ENCODE measurements at places on chromosomes 13 and 19.
A peak's percentile ranks its signal among the peaks of the same experiment; 100 is the strongest.

- no peak for DNase-seq
Measured at GRCh38 chr19:45494261-45494916, 2.5 kb downstream of the RTN2 start.

DNA sequence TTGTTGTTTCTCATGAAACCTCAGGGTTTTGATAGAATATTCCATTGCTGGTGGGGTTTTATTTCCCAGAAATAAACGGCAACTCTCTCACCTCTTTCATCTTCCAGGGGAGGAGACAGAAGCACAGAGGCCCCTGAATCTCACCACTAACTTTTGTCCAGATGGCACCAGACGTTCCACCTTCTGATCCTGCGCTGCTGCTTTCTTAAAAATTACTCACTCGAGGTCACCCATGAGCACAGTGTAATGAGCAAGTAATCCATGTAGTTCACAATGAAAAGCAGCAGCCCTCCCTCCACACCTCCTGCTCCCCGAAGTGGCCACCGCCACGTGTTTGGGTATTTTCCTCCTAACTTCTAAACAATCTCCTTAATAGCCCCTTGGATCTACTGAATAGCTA is 51.3 kb downstream of the TEX29 start:
- DNase-seq: peak; percentile 44

- DNase-seq: no peak
Measured at GRCh38 chr19:6743066-6743465, 3.6 kb downstream of the TRIP10 start.

GRCh38 chr19:18594096-18594823 is 5.7 kb downstream of the REX1BD start:
- DNase-seq: peak; percentile 55

- DNase-seq: no peak
Measured at GRCh38 chr19:19033176-19033425, 216 bp downstream of the SUGP2 start.

GRCh38 chr13:41809962-41810361 is 150.9 kb downstream of the VWA8 start:
- DNase-seq: no peak

DNA sequence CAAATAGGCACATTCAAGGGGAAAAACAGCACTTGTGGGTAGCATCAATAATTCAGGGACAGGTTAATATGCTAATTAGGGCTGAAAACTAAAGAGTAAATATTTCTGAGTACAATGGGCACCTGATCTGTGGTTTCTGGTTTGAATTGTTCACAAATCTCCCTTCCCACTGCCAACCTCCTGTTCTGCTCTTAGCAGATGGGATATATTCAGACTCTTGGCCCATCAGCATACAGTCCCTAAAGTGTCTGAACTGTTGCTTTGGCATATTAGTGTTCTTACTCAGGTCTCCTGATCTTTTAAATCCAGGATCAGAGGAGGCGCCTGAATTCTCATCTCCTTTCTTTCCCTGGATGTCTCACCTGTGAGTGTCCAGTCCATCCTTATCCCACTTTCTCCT is 8.2 kb upstream of the LRCH1 start:
- DNase-seq: no peak

- DNase-seq: no peak
Measured at GRCh38 chr13:52751196-52751595, 11.6 kb upstream of the CNMD start.

GRCh38 chr13:98537306-98537705 is 39.6 kb downstream of the STK24 start:
- no peak for DNase-seq

DNA sequence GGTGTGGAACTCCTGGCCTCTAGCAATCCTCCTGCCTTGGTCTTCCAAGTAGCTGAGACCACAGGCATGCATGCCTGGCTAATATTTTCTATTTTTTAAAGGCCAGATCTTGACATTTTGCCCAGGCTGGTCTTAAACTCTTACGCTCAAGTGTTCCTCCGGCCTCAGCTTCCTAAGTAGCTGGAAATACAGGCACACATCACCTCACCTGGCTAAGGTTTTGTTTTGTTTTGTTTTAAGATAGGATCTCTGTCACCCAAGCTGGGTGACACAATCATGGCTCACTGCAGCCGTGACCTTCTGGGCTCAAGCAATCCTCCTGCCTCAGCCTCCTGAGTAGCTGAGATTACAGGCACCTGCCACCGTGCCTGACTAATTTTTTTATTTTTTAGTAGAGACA is 5.5 kb upstream of the RLN3 start:
- no peak for DNase-seq

GRCh38 chr19:19636573-19637185 is 6.8 kb downstream of the GMIP start:
- no peak for DNase-seq

DNA sequence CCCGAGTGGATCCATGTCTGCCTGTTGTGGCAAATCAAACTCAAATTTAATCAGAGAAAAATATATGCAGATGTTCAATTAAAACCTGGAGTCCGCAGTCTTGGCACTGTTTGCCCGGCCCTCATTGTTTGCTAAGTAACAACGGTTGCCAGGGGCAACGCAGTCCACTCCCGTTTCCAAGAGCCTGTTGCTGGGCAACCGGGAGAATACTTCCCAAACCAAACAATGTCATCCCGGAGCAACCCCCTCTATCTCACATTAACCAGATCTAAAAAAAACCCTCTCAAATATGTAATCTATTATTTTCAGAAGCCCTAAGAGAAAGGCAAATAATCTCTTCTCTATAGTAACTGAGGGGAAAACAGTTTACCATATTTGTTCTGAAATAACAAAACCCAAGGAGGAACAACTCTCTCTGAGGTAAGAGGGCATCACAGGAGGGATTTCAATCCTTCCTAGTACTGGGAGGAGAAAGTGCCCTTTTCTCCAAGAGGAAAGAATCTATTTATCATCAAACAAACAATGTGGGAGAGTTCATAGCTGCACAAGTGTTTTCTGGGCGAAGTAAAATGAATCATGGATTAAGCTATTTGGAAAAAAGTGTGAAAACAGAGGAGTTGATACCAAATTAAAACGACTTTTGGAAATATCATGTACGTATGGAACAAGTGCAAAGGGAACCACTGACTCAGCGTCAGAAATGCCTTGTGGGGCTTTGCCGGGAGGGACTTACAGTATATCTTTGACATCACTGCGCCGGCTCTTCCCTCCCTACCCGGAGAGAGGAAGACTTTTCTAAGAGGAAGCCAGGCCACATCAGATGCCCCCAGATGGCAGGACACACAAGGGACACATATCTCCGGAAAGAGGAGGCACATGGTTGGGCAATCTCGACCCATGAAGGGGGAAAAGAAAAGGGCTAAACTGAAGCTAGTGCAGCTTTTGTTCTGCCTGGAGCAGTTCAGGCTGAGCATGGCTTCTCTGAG is 43.3 kb downstream of the RFX2 start:
- DNase-seq: peak; percentile 75

DNA sequence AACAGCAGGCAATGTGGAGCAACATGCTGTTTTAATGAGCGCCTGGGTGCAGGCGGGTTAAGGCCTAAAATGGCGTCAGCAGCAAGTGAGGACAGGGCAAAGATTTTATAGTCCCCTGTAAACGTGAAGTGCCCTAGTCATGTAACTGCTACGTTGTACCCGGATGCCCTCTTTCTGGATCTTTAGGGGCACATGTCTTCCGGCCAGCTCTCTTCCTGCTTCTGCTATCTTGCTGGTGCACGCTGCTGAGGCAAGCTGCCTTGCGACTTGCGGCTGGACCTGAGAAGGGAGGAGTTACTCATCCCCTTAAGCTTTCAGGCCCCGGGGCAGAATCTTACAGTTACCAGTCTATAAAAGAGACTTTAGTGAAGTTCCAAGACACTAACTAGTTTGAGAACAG is 303.6 kb upstream of the DACH1 start:
- DNase-seq: no peak

- no peak for DNase-seq
Measured at GRCh38 chr13:107480130-107480529, 735.2 kb downstream of the LIG4 start.

- DNase-seq: no peak
Measured at GRCh38 chr13:41276824-41277223, 13.4 kb upstream of the MTRF1 start.

DNA sequence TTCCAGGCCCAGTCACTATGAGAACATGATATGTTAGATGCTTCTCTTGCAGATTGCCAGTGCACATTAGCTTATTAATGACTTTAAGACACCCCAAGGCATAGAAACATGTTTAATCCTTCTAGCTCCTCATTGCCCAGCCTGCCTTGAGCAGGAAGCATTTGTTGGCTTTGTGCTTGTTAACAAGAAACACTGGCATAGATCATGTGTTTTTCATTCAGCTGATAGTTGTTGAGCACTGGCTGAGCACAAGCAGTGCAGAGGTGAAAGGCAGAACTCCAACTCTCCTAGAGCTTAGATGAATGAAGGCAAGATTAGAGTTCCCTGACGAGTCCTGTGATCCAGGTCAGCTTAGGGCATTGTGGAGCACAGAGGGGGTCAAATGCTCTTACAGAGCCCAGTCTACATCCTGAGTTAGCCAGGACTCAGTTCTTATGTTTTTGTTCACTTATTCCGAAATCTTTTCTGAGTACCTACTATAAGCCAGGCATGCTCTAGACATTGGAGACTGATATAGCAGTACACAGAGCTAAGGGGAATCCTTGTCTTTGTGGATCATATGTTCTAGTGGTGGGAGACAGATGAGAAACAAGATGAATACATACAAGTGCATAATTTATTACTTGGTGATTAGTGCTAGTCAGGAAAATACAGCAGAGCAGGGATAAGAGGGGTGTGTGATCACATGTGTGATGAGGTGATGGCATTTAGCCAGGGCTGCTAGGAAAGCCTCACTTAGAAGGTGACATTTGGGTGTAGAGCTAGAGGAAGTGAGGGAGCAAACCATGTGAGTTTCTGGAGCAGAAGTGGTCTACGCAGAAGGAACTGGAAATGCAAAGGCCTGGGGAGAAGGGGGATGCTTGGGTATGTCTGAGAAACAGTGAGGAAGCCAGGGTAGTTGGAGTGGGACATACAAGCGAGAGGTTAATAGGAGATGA is 101.2 kb downstream of the WASF3 start:
- no peak for DNase-seq

- no peak for DNase-seq
Measured at GRCh38 chr13:110201114-110201513, 105.8 kb downstream of the COL4A1 start.

- no peak for DNase-seq
Measured at GRCh38 chr13:74444161-74444571, 310.0 kb upstream of the KLF12 start.

DNA sequence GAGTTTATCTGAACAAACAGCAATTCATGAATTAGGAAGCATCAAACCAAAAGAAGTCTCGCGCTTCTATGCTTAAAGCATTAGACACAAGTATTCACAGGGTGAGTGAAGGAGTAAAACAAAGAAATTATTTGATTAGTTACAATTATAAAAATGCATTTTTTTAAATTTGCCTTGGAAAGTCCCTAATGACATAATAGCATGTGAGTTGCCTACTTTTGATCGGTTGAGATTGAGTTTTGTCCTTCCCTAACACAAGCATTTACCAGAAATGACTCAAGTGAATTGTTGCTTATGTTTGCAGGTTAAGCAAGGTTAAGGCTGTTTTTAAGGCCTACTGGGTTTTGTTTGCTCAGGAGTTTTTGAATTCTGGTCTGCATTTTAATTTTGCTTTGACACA is 389 bp upstream of the ZNF649 start:
- DNase-seq: no peak

DNA sequence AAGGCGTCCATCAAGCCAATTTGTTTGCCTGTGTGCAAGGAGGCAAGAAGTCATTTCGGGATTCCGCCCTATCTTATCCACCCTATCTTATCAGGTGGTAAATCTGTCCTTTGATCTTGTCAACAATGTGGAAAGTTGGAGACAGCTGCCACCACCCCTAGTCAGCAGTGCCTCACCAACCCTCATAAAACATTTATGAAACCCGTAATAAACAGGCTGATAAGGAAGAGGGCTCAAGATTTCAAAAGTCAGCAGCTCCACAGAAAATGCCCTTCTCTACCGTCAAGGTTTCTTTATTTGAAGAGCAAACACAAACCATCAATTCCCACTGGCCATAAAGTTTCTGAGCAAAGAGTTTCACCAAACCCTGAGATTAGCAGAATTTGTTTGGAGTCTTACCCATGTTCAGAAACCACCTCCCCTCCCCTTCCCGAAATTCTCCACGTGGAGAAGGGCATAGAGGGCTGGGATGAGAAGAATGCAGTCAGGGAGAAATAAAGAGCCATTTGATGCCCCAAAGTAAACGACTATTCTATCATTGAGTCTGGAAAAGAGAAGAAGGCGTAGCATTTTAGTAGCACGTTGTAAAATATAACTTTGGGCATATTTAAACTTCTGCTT is 196.0 kb upstream of the GPR12 start:
- DNase-seq: no peak

DNA sequence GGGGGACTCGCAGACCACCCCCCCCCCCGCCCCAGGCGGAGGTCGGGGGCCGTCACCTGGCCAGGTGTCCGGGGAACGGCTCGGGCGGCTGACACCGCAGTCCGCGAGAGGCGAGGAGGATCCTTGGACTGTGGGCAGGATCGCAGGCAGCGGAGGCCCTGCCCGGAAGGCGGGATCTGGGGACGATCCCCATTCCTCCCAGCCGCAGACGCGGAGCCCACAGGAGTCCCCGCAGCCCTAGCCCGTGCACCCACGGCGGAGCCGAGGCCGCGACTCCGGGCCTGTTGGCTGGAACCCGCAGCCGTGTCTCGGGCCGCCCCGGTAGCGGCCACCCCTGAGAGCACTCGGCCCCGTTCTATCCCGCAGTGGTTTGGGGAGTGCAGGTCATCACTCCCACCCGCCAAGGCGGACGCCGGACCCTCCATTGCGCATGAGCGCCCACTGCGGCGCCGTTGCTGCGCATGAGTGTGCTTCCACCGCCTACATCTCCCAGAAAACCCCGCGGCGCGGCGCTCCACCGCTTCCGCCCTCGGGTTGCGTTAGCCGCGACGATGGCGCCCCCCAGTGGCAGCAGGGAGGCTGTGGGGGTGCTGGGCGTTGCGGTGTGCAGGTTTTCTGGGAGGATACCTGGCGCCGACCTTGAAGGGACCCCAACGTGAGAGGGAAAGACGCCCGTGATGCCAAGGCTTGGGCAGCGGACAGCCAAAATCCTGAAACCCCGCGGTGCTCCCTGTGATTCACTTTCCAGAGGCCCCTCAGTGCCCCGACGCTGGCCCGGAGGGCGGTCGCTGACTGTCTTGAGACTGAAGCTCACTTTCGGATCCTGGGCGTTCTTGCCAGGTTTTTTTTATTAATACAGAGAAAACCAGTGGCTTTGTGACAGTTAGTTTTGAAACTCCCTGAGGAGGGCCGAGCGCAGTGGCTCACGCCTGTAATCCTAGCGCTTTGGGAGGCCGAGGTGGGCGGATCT is 4.4 kb upstream of the ZNF329 start:
- DNase-seq: peak; percentile 98

GRCh38 chr19:29537181-29537580 is 11.4 kb downstream of the VSTM2B start:
- DNase-seq: no peak

GRCh38 chr19:49387936-49388372 is at the start of gene KASH5:
TSS of gene KASH5 (plus strand) at chr19:49388249. CDS start at chr19:49390884, 2,635 bp downstream.
- no peak for DNase-seq

DNA sequence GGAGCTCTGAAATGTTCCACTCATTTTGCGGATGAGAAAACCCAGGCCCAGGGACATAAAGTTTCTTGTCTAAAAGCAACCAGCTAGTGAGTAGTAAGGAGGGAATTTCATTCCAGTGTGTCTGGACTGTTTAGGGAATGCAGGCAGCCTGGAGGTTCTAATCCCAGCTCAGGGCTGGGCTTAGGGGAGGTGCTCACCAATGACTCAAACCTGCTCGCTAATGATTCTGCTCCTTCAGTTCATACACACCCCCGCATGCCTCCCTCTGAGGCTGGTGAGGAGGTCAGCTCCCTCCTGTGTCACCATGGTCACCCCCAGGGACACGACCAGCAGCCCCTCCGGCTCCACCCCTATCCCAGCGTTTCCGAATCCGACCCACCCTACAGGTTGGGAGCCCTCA is 34.6 kb downstream of the CYP4F2 start:
- no peak for DNase-seq
